ENCODE measurements at places on chromosomes 5 and 9.

- no peak for DNase-seq
Measured at GRCh38 chr5:152424501-152424900, 19.4 kb upstream of the NMUR2 start.

GRCh38 chr9:113631871-113632665, 168.5 kb downstream of the RGS3 start:
- no peak for DNase-seq

GRCh38 chr9:4822057-4822456, 29.3 kb downstream of the RCL1 start:
- DNase-seq, result no peak

DNA sequence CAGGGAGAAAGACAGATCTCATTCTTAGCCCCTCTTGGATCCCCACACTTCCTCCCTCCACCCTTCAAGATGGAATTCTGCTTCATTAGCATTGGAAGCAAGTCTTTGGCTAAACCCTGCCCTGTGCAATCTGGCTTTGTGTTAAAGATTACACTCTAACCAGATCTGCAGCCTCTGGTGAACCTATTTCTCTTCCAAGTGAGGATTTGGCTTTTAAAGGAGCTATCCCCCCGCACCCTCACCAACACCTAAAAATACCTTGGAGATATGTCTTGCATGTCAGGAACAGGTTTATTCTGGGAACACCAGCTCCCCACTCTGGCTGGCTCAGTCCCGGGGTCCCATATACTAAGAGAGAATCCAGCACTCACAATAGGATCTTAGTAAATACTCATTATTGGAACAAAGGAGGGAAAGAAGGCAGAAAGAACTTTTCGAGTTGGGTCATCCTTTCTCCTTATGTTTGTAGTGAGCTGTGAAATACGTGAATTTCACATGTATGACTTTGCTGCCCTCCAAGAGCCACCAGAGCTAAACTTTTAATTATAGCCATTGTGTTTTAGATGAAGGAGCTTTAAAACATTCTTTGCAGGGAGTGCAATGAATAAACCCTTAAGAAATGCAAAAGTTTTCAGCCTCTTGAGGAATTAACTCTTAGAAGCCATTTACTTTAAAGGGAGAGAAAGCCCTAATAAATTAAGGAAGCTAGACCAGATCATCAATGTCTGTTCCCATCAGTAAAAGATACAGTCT, 53.7 kb upstream of the HRH2 start:
- no peak for DNase-seq

DNA sequence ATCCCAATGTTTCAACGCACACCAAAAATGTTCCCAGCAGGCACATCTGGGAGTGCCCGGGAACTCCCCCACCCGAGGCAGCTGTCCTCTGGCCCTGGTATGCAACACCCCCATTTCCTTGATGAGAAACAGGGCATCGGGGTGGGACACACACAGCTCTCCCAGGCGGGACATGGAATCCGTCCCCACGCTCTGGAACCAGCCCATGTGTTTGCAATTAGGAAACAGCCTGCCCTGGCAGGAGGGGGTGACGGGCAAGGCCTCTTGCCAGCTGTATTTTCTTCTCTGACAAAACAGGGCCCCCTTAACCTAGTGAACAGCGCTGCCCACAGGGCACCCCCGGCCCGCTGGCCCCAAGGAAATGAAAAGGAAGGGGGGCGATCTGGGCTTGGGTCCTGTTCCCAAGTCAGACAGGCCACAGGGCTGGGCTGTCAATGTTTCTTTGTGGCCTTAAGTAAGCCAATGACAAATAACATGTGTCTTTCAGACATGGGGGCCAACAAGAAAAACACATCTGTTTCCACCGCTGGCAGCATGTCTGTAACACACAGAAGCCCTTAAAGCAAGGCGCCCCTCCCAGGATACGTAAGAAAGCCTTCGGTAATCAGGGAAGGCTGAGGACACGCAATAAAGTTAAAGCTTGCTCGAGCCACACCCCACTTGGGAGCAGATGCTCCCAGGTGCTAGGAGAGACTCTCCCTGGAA, 125.3 kb downstream of the ROR2 start:
- DNase-seq, result no peak

DNA sequence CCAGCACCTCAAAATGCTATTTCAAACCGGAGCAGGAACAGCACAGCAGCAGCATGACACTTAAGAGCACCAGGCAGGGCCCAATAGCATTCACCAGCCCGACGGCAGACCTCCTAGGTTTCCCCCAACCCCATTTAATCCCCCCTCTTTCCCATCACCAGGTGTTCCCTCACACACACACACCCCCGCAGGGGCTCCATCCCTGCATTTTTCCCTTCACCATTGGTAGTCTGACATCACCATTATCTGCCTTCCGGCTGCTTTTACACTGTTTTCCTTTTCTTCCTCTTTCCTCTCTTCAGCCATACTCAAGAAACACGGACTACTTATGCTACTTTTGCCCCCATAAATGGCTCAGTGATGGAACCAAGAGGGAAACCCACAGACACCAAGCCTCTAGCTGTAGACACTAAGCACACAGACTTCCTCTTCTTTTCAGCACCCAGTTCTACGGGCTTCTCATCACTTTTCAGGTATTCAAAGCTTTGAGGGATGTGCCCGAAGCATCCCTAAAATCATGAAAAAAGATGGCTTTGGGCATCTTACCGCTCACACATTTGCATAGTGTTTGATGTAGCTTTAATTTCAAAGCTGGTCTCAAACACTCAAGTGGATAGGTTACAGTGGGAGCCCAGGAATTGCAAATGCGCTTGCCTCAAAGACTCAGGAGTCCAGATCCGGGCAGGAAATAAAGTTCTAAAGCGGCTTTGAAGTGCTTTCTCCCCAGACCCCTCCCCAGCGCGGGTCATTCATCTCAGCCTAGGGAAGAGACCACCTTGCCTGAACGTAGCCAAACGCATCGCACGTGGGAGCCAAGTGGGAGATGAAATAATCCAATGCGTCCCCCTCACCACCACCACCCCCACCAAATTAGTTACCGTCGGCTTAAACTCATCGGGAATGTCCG, 141.5 kb downstream of the TSSK1B start:
- DNase-seq, result no peak

DNA sequence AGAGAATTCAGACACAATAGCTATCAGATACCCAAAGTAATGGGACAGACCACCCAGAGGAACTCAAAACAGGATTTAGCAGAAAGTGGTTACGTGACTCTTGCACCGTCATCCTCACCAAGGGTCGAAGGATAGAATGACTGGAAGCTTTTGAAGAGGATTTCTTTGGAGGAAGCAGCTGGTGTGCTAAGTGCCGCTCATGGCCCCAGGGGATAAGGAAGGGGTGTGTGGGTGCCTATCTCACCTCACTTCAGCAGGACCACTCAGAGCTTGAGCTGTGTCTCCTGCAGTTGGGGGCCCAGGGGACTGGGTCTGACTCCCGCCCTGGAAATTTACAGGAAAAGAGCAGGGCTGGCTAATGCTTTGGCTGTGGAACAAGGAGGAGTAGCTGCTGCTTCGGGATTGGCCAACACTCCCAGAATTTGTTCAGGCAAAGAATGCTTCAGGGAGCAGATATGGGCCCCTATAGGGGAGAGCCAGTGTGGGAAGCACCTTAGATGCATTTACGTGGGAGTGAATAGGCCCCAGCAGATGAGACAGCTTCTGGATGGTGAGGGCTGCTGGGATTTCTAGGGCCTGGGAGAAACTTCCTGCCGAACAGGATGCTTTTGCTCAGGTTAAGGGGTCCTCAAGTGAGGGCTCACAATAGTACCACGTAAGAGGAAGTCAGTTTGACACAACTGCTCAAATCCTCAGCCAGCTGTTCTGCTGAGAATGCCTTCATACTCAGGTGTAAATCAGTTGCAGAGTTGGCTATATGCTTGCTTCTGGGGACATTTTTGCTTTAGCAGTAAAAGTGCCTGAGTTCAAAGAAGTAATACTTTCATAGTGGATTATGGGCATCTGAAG, 29.1 kb upstream of the TOMM5 start:
- DNase-seq, result no peak

GRCh38 chr5:44388321-44389089, 715 bp downstream of the FGF10 start:
- DNase-seq, result no peak

- peak; percentile 44 for DNase-seq
Measured at GRCh38 chr5:38193015-38193581, 65.3 kb upstream of the EGFLAM start.

- no peak for DNase-seq
Measured at GRCh38 chr5:141050622-141051520, at the start of gene PCDHB1. Gene PCDHB1 (plus strand): TSS chr5:141051374. CDS start chr5:141051471, 97 bp downstream.

Data from activated CD4-positive, alpha-beta T cell treated with anti-CD3 and anti-CD28 coated beads for 24 hours (primary cell).